ENCODE measurements at places on chromosomes 6 and 20.

GRCh38 chr6:34071884-34072379, 74.0 kb downstream of the GRM4 start:
- DNase-seq: no peak

DNA sequence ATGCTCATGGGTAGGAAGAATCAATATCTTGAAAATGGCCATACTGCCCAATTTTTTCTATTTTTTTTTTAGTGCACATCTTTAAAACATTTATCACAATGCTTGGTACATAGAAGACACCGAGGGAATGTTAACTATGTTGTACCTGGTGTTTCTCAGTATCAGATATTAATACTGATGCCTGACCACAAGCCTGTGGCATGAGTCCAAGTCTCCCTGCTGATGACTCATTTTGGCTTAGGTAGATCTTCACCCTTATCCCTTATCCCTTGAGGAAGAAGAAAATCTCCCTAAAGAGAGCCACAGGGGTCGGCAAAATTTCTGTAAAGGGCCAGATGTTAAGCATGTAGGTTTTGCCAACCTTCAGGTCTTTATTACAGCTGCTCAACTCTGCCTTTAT, 14.5 kb downstream of the CD109 start:
- DNase-seq: no peak

DNA sequence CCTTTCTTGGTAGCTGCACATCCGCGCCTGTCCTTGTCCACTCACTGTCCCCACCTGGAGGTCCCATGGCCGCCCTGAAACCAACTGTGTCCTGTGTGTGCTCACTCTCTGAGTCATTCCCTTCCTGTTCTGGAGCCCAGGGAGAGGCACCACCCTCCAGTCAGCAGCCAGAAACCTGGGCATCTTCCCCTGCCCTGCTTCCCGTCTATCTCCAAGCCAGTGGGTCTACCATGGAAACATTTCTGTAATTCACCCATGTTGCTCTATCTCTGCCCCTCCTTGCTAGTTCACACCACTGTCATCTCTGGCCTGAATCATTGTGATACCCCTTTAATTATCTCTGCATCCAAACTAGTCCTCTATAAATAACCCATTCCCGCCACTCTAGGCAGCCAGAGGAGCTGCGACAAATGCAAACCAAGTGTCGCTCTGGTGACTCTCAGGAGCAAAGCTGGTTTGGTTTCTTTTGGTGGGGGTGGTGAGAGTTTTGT, 28.8 kb upstream of the SYNJ2 start:
- no peak for DNase-seq

- DNase-seq: no peak
These were observed 29.0 kb downstream of the L3MBTL3 start for GRCh38 chr6:130047088-130047995.

- peak; percentile 84 for DNase-seq
These were observed 90.0 kb upstream of the IFNGR1 start for GRCh38 chr6:137309078-137309762.

DNA sequence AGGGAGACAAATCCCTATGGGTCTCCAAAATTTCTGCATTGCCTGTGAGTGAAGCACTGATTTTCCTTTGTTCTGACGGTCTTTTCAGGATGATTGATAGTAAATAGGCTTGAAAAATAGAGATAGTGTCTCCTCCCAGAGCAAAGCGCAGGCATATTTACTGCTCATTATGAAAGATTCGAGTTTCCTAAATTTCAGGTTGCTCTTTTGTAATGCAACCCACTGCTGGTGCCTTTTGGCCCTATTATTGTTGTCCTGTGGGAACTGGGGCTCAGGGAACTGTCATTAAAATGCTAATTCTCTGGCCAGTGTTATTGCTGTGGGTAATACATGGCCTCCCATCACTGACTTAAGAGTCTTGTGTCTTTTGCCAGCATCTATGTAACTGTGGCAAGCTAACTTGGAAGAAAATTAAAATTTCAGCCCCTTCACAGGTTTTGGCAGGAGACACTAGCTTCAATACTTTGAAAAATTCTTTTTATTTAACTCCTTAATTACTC, 754.1 kb upstream of the MAP3K7 start:
- DNase-seq: no peak

- DNase-seq: peak; percentile 82
These were observed 46.2 kb downstream of the SLC22A23 start for GRCh38 chr6:3410385-3411360.

- DNase-seq: no peak
These were observed 505.5 kb downstream of the PRIM2 start for GRCh38 chr6:57822896-57823358.

GRCh38 chr20:47960769-47961541, 175.7 kb upstream of the SULF2 start:
- DNase-seq: no peak

- DNase-seq: peak; percentile 78
These were observed 1.8 kb downstream of the FOXO3 start for GRCh38 chr6:108562503-108562993.

DNA sequence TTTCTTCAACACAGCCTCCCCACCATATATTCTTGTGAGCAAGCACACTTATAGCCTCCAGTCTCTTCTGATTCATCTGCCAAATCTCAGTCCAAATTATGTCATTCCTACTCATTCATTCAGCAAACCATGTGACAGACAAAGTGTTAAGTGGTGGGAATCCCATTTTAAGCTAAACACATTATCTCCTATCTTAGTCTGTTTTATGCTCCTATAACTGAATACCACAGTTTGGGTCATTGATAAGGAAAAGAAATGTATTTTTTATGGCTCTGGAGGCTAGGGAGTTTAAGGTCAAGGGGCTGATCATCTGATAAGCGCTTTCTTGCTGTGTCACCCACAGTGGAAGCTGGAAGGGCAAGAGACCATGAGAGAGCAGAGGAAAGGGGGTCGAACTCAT, 23.9 kb upstream of the SMIM13 start:
- DNase-seq: peak; percentile 19

GRCh38 chr6:130766239-130767144, 60.7 kb upstream of the SMLR1 start:
- DNase-seq: no peak

- DNase-seq: no peak
These were observed 55.1 kb upstream of the ISM1 start for GRCh38 chr20:13166011-13166410.

- no peak for DNase-seq
These were observed 18.0 kb upstream of the GSTA3 start for GRCh38 chr6:52927451-52927850.

DNA sequence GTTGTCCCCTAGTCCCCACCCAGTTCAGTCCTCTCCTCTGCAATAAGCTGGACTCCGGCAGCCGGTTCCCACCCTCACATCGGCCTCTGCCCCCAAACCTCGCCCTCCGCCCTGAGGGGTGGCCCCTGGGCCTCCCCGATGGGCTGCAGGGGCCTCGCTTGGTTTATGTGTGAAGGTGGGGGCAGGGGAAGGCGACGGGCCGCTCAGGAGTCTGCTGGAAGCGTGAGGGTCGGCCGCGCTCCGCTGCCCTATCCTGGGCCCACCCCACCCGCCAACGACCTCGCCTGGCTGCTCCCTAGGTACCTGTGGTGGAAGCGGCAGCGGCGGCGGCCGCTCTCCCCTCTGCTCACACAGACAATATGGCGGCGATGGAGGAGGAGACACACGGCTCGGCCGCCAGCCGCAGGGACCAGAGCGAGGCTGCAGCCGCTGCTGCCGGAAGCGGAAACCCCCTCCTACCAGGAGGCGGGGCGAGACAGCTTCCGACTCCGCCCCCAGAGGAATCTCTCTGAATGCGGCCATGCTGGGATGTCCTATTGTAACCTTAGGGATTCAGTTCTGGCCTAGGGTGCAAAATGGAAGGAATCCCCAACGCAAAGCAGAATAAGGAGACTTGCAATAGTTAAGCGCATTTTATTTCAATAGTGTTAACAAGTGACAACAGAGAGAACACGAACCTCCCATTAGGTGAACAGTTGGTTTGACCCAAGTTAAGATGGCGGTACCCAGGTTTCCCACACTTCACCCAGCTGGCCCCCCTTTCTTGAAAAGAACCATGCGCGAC, at the start of gene CSNK2A1:
CSNK2A1 (minus strand) TSS at position 422 of the 784 bp plus-strand sequence. CDS start 35,239 bp downstream, outside the sequence.
- peak; percentile 98 for DNase-seq

- no peak for DNase-seq
These were observed 57.0 kb upstream of the FRMD1 start for GRCh38 chr6:168136001-168136400.

- DNase-seq: no peak
These were observed 2.9 kb downstream of the FOXP4 start for GRCh38 chr6:41548841-41549642.

GRCh38 chr6:152680151-152680550, 17.5 kb upstream of the MYCT1 start:
- DNase-seq: peak; percentile 22

- no peak for DNase-seq
These were observed 28.4 kb upstream of the SLC35A1 start for GRCh38 chr6:87444362-87444761.

DNA sequence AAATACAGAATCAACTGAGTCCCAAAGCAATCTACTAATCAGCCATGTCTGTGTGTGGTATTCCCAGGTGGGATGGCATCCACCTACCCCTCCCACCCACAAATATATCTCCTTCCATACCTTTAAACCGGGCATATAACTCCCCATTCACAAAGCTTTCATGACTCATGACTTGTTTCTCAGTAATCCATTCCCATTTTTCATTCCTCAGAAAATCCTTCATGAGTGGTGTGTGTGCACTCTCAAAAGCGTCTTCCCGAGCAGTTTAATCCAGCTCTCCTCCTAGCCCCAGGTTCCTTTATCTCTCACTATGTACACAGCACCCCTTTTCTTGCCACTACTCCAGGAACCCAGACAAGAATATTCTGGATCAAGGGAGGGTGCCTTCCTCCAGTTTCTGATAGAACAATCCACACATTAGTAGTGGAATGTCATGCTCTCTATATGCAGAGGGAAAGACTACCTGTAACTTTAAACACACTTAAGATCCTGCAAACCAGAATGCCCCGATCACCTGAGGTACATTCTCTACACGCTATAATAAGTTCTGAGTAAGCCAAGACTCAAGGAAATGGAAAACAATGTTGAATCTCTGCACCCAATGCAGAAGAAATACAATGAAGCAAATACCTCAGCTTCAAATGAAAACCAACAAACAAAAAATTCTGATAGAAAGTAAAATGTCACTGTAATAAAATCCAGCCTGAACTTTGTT, 55.7 kb upstream of the IPCEF1 start:
- no peak for DNase-seq
